Activated naive CD4-positive, alpha-beta T cell treated with anti-CD3 and anti-CD28 coated beads, Interleukin-2, amount 50 U/mL, for 72 hours (primary cell): ENCODE measurements at places on chromosomes 16 and 17.

DNA sequence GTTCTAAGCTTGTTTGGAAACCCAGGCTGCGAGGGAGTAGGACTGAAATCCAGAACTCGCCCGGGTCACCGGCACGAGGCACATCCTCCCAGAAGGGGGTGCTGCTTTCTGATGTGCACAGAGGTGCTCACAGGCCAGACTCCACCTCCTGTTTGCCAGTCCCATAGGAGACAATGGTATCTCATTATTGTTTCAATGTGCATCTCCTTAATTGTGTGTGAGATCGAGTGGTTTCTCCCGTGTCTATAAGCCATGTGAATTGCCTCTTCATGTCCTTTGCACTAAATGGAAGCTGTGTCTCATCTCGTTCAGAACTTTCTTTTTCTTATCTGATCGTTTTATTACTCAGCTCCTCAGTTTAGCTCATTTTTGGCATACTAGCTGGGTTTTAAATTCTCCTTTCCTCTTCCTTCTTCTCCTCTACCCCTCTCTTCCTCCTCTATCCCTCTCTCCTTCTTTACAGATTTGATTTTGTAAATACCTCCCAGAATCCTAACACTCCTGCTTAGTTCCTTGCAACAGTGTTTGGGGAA is 32.1 kb upstream of the PRKCB start:
- DNase-seq, result peak; percentile 66

- DNase-seq, result no peak
Observed at GRCh38 chr16:9441012-9441411, 349.6 kb downstream of the HAPSTR1 start.

GRCh38 chr17:3557768-3558583 is at the start of gene TRPV3:
TSS of gene TRPV3 (minus strand) at chr17:3557812. CDS start at chr17:3554850, 2,962 bp downstream.
- no peak for DNase-seq

- no peak for DNase-seq
Observed at GRCh38 chr17:71145486-71145885, 975.3 kb upstream of the SOX9 start.

DNA sequence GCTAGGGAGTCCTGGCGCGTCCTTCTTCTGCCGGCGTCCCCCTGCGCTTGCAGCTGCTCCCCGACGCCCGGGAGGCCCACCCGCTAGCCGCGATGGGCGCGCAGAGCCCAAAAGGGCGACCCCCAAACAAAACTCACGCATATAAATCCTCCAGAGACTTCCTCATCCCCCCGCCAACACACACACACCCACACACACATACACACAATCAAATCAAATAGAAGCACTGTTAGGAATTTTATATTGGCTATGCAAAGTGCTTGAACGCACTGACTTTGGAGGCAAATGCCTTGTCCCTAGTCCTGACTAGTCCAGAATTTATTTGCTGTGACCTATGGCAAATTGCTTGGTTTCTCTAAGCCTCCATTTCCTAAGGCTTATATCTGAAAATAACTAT is 23.8 kb upstream of the CRYM start:
- DNase-seq, result no peak

- DNase-seq, result no peak
Observed at GRCh38 chr16:66695471-66695934, 1.0 kb downstream of the CMTM4 start.

DNA sequence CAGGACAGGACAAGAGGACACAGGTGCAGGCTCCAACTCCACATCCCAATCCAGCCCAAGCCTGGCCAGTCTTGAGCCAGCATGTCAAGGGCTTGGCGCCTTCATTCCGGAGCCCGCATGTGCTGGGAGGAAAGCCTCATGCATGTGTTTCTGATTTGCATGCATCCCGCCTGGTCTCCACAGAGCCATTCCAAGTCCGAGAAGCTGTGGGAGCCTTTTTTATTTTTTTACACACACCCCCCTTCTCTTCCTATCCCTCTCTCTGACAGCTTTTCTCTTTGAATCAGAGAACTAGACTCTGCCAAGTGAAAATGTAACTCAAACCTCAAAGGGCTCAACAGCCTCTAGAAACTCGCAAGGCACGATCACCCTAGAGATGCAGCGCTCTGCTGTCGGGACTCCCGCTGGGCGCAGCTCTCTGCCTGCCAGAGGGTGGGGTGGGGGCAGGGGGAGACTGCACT is 45.1 kb downstream of the NOG start:
- no peak for DNase-seq

- DNase-seq, result no peak
Observed at GRCh38 chr17:2972749-2973148, 90.7 kb downstream of the OR1D5 start.

DNA sequence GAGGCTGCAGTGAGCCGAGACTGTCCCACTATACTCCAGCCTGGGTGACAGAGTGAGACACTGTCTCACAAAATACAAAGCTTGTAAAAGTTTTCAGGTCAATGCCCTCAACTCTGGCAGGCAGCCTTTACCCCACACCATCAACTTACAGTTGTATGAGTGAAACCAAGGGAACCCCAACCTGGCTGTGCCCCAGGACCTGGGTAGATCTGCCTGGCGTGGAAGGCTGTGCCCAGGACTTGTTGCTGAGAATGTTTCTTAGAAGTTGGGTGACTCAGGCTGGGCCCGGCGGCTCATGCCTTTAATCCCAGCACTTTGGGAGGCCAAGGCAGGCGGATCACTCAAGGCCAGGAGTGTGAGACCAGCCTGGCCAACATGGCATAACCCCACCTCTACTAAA is 7.8 kb downstream of the CES3 start:
- no peak for DNase-seq

- DNase-seq, result no peak
Observed at GRCh38 chr16:86959091-86959651, 358.0 kb downstream of the C16orf95 start.

DNA sequence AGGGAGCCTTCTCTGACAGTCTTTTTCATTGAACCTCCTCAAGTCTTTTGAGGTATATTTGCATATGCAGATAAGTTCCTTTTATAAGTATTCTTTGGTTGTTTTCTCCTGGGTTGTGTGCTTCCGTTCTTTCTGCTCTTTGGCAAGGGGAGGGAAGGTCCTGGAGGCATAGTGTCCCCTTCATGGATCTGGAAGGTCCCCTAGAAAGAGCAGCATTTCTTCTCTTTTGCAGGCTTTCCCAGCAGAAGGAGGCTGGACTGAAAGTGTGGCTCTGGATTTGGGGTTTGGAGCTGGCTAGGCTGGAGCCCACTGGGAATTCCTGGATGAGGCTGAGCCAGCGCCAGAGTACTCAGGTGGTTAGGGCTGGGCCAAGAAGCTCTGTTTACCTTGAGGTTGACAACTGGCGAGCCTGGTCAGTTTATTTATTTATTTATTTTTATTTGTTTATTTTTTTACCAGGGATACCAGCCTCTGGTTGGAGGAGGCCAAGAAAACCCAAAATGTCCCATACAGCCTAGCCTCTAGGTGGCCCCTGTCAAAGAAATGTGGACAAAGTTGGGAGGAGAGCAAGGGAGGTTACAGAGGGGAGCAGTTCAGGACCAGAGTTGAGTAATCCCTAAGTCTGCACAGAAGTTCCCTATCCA is 5.4 kb upstream of the TOP2A start:
- DNase-seq, result no peak

DNA sequence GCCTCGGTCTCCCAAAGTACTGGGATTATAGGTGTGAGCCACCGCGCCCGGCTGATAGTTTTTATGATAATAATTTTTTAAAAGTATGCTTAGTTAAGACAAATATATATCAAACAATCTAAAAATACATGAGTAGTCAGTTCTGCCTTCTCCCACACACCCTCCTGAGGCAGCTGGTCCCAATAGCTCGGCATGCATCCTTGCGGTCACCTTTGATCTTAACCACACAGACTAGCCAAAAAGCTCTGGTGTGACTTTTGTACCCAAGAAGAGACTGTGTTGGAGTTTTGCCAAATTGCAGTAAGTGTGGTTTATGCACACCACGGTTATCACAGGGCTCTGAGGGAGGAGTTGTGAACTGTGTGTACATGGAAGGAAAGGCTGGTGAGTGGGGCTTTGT is 25.6 kb downstream of the ATP6V0A1 start:
- DNase-seq, result peak; percentile 81

- DNase-seq, result no peak
Observed at GRCh38 chr17:30084788-30085187, 31.8 kb upstream of the NSRP1 start.

DNA sequence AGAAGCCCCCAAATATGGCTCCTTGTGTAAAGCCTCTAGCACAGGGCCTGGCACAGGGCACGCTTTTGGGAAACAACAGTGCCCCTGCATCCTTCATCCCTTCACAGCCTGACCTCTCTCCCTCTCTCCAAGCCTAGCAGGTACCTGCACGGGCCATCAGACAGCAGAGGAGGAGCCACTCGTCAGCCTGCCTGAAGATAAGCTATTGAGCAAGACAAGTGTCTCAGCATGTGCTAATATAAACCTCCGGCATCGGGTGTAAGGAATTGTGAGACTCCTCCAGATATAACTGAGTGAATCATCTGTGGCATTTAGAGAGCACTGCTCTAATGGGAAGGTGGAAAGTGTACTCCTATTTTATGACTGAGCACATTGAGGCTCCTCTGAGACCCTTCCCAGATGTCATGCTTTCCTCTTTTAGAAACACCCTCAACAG is 38.3 kb downstream of the TBX4 start:
- no peak for DNase-seq

GRCh38 chr17:8965394-8966168 is at the start of gene PIK3R5:
TSS of gene PIK3R5 (minus strand) at chr17:8965707. CDS start at chr17:8911494, 54,213 bp downstream.
- DNase-seq, result peak; percentile 75

DNA sequence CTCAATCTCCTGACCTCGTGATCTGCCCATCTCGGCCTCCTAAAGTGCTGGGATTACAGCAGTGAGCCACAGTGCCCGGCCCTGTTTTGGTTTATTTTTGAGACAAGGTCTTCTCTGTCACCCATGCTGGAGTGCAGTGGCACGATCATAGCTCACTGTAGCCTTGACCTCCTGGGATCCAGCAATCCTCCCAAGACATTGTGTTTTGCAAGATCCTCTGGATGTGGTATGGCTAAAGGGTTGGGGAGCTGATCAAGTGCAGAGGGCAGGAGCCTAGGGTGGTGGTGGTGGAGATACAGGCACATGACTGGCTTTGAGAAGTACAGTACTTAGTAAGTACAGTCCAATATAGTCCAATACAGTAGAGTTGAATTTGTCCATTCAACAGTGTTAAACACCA is 16.6 kb upstream of the TNS4 start:
- peak; percentile 42 for DNase-seq

DNA sequence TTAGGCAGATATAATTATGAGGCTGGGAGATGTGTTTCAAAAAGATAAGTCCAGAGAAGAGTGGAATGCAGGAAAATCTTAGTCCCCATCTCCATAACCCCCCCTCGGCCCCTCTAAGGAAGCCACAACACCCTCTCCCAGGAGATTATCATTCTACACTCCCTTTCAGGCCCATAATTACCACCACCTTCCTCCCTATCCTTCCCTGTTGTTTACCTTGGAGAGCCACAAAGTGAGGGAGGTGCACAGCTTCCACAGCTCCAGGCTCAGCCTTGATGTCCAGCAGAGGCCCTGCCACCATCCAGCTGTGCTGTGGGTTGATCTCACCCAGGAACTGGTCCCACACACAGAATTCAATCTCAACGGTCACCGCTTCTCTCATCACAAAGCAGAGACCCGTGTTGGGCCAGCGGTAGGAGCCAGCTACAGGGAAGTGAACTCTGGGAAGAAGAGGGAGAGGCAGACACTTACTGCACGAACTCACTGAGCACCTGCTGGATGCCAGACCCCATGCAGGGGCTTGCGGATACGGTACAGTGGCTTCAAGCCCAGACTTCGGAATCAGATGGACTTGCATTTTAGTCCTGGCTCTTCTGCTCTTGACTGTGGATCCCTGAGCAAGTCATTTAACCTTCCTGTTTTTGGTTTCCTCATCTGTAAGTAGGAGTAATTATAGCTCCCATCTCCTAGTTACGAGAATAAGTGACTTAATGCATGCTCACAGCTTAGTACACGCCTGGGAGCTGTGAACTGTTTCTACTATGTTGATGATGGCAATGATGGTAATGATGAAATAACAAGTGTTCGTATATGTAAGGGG is 44.1 kb downstream of the MIS12 start:
- DNase-seq, result no peak

GRCh38 chr17:41294016-41294415 is 8.6 kb downstream of the KRTAP29-1 start:
- no peak for DNase-seq

GRCh38 chr17:10036511-10037061 is 131.5 kb upstream of the RCVRN start:
- DNase-seq, result no peak

- DNase-seq, result no peak
Observed at GRCh38 chr17:50097455-50097854, 2.3 kb downstream of the PDK2 start.

DNA sequence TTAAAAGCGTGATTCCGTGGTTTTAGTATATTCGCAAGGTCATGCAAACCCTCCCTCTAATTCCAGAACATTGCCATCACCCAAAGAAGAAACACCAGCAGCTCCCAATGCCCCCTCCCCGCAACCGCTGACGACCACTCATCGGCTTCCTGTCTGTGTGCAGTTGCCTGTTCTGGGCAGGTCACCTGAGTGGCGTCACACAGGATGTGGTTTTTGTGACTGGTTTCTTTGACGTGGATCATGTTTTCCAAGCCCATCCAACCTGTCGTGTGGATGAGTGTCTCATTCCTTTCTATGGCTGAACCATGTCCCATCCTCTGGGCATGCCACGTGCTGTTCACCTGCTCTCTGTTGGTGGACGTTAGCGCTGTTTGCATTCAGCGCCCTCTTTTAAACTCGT is 8.2 kb upstream of the ATP2C2 start:
- DNase-seq, result peak; percentile 66

DNA sequence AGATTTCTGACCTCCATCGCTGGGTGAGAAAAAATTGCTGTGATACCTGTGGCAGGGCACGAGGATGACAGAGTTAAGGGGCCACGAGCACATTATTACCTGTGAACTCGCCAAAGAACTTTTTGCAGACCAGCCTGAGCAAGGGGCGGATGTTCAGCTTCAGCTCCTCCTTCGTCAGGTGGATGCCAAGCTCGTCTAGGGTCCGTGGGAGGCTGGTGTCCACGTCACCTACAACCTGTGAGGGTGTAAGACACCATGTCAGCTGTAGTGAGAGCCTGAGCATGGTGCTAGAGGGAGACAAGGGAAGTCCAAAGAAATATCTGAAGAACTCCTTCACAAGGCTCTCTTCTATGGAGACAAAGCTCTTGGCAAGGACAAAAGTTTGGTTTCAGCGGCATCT is 17.1 kb downstream of the HIGD1B start:
- DNase-seq, result no peak

- no peak for DNase-seq
Observed at GRCh38 chr17:65254166-65254565, 117.0 kb downstream of the RGS9 start.

DNA sequence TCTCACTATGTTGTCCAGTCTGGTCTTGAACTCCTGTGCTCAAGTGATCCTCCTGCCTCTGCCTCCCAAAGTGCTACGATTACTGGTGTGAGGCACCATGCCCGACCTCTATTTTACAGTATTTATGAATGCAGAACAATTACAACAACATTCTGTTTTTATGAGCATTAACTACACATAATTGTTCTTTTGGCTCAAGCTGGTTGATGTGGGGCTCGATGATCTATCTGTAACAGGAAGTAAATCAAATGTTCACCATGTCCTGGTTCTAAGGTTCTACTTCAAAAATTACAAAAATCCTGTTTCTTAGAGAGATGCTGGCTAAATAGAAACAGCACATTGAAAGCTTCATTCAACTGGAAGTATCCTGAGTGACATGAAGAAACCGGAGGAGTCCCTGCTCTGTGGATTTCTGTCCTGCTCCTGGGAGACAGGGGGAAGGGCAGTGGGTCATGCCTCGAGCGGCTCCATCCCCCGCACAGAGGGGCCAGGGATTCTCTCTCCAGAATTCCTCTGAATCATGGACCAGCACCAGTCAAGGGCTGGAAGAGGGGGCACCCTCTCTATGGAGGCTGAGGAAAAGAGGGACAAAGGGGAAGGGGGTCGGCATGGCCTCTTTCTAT is 31.5 kb downstream of the FA2H start:
- no peak for DNase-seq
